ENCODE measurements at places on chromosomes 16 and 17.

GRCh38 chr16:63563819-63564505 lies 1527.7 kb upstream of the CDH8 start:
- no peak for DNase-seq

DNA sequence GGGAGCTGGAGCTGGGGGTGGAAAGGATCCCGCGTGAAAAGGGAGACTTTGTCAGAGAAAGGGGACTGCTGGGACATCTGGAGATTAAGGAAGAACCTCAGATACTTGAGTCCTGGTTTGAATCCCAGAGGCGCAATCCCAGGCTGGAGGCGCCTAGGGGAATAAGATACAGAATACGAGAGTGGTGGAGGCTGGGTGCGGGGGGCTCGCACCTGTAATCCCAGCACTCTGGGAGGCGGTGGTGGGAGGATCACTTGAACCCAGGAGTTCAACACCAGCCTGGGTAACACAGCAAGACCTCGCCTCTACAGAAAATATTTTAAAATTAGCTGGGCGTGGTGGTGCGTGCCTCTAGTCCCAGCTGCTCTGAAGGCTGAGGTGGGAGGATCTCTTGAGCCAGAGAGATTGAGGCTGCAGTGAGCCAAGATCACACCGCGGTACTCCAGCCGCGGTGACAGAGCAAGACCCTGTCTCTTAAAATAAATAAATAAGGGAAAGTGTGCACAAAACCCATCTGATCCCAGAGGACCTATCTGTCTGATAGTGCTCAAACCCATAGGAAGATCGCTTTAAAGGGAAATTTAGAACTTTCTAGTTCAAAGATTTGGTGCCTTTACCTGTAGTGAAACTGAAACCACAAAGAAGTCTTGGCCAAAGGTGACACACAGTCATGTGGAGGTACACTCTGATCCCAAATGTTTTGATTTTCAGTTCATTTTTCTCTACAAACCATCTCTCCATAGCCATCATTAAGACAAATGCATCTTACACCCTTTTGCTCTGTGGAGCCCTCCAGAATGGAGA lies 617 bp upstream of the SCRN2 start:
- no peak for DNase-seq

GRCh38 chr16:29192329-29193247 lies 207.7 kb downstream of the LAT start:
- no peak for DNase-seq

GRCh38 chr16:89475144-89475543 lies 15.2 kb downstream of the ANKRD11 start:
- no peak for DNase-seq

DNA sequence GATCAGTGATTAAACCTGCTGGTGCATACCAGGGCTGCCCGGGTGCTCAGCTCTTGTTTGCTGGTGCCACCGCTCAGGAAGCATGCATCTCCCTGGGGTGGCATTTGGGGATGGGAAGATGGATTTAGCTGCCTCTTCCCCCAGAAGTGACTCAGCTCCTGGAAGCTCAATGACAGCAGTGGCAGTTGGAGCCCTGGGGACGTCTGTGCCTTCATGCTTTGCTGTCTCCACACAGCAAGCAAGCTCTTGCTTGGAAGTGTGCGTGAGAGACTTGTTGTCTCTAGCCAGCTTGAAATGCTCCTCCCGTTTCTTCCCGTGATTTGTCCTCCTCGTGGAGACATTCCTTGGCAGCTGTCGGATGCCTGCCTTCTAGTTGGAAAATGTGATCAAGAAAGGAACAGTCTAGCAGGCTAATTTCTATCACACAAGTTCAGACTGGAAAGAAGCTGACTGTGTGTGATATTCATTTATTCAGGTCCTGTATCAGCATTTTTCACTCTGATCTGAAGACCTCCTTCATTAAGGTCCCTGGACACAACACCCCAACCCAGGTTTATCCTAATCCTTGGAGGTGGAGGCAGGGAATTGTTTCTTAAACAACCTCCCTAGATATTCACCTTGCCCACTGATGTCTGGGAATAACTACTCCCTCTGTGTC lies 73.0 kb downstream of the BMERB1 start:
- DNase-seq, result no peak

GRCh38 chr17:16353317-16354174 lies at the start of gene CENPV:
TSS of gene CENPV (minus strand) at chr17:16353469. CDS start at chr17:16353436, 33 bp downstream.
- peak; percentile 76 for DNase-seq

- no peak for DNase-seq
Observed at GRCh38 chr17:57505841-57506773, 239.0 kb downstream of the CCDC182 start.

DNA sequence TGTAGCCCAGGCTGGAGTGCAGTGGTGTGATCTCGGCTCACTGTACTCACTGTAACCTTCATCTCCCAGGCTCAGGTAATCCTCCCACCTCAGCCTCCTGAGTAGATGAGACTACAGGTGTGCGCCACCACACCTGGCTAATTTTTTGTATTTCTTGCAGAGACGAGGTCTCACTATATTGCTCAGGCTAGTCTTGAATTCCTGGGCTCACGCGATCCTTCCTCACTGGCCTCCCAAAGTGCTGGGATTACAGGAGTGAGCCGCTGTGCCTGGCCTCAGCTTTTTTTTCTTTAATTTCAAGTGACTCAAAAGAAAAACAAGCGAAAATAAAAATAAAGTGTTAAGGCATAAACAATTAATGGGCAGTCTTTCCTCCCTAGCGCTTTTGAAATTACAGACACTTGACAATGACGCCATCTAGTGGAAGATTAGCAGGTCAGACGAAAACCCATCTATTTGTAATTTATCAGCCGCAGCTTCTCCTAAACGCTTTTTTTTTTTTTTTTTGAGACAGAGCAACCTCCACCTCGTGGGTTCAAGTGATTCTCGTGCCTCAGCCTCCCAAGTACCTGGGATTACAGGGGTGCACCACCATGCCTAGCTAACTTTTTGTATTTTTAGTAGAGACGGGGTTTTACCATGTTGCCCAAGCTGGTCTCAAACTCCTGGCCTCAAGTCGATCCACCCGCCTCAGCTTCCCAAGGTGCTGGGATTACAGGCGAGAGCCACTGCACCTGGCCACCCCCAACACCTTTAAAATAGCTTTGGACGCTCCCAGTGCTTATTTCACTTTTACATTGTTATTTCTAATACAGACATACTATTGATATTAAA lies 28.1 kb upstream of the PECAM1 start:
- peak; percentile 32 for DNase-seq

DNA sequence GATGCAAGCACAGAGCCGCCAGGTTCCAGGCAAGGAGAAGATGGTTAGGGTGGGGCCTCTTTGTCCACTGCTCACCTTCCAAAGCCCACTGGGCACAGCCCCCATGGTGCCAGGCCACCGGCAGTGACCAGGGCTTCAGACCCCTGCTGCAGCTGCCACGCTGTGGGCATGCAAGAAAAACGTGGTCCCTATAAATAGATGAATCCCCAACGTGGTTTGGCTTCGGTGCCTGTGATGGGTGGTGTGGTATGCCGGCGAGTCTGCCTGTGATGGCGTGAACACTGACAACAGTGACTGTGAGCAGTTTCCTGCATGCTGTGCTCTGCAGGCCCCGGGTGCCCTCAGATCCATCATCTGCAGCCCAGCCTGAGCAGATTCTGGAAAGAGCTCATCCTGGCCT lies 36.6 kb downstream of the RAB11FIP4 start:
- DNase-seq, result no peak

- DNase-seq, result no peak
Observed at GRCh38 chr17:3935825-3936355, 19.6 kb upstream of the P2RX1 start.

DNA sequence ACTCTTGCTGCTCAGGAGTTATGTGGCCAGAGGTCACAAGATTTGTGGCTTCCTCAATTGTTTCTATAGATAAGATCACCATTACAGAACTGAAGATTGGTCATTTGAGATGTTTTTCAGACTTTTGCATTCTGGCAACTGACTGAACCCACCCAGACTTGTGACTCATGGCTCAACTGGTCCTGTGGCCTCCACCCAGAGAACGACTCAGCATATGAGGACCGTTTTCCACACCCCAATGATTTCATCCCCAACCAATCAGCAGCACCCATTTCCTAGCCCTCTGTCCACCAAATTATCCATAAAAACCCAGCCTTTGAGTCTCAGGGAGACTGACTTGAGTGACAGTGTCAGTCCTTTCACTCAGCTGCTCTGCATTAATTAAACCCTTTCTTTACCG lies 143.2 kb upstream of the ASIC2 start:
- no peak for DNase-seq

- DNase-seq, result no peak
Observed at GRCh38 chr17:36928471-36929345, 8.6 kb upstream of the LHX1 start.

DNA sequence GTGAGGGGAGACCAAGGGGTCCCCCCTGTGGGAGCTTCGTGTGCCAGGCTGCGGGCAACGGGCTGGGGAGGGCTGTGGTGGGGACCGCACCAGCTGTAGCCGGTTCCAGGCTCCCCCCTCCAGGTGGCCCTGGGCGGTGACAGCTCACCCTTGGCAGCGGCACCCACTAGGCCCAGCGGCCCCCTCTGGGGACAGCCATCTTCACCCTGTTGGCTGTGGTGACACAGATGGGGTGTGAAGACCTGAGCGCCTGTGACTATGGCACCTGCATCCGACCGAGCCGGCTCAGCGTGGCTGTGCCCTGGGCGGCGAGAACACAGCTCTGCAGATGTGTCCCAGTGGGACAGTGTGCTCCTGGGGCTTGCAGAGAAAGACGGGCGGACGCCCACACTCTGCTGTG lies 1.1 kb upstream of the C1QTNF8 start:
- DNase-seq, result no peak

GRCh38 chr16:75074920-75075687 lies 41.5 kb downstream of the LDHD start:
- DNase-seq, result peak; percentile 92

- DNase-seq, result no peak
Observed at GRCh38 chr17:63774969-63775265, 947 bp downstream of the DDX42 start.

DNA sequence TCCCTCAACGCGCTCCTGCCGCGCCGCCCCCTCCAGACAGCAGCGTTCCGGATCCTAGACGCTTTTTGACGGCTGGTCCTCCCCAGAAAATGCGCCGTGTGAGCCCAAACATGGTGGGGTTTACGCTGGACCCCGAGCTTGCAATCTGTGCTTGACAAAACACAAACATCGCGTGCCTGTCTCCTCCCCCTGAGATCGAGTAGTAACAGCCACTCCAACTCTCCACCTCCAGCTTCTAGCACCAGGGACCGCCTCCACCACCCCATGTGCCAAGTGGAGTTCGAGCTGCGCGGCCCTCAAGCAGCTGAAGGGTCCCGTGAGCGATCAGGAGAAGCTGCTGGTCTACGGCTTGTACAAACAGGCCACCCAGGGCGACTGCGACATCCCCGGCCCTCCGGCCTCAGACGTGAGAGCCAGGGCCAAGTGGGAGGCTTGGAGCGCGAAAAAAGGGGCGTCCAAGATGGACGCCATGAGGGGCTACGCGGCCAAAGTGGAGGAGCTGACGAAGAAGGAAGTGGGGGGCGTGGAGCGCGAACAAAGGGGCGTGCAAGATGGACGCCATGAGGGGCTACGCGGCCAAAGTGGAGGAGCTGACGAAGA lies 656 bp upstream of the GEMIN4 start:
- peak; percentile 24 for DNase-seq

DNA sequence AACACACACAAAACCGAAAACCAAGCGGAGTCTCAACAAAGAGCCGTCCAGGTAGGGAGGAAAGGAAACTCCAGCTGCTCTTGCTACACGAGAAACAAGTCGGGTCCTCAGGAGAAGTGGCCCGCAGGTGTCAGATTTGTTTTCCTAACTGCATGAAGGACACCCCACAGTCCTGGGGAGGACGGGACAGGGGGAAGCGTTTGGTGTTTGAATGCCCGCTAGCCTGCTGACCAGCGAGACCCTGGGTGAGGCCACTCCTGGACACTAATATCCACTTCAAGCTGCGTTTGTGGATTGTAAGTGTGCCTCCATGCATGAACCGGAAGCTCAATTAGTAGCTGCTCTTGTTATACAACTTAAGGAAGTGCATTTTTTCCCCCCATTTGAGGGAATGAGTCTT lies 299.5 kb downstream of the MAF start:
- no peak for DNase-seq

GRCh38 chr17:50889528-50890118 lies 23.5 kb upstream of the TOB1 start:
- no peak for DNase-seq

GRCh38 chr17:45874151-45874550 lies 20.2 kb upstream of the MAPT start:
- no peak for DNase-seq

DNA sequence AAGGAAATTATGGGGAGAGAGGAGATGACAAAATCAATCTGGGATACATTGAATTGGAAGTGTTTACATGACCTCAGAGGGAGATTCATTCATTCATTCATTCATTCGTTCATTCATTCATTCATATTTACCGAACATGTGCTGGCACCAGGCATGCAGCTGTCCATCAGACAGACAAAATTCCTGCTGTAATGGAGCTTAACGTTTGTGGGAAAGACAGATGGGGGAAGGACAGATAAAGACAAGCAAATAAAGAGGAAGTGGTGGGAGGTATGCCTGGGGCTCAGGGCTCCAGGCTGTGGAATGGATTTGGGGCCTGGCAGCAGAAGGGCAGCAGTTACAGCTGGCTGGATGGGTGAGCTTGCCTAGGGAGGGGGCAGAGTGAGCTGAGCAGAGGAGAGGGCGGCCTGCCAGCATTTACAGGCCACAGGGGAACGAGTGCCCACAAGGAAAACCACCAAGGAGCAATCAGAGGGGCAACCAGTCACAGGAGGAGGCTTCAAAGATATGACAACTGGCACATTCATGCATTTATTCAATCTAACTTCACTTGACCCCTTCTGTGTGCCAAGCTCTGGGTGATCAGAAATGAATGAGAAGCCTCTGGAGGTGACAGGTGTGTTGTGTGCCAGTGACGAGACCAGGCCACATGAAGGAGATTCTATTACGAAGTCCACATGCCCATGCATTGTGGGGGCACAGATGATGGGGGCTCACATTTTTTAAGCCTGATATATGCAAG lies 48.5 kb downstream of the ARHGAP27 start:
- DNase-seq, result no peak

DNA sequence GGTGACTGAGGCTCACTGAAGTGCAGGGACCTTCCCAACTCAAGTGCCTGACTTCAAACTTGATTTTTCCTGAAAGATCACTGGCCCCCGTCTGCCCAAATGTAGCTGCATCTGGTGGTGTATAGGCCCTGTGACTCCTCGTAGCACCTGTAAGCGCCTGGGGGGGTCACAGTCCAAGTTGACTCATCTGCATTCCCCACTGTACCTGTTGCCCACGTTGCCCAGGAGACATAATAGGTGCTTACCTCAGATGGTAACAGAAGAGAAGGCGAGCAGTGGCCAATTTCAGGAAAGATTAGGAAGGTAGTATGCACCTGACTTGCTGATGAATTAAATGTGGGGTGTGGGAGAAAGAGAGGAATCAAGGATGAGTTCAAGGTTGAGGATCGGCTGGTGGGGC lies 44.1 kb upstream of the EMP2 start:
- no peak for DNase-seq

- DNase-seq, result no peak
Observed at GRCh38 chr17:65182233-65182632, 45.1 kb downstream of the RGS9 start.
